GM04504 (cell line): ENCODE measurements at places on chromosomes 12 and 14.

GRCh38 chr14:98958632-98959031 lies 313.4 kb downstream of the BCL11B start:
- no peak for DNase-seq

DNA sequence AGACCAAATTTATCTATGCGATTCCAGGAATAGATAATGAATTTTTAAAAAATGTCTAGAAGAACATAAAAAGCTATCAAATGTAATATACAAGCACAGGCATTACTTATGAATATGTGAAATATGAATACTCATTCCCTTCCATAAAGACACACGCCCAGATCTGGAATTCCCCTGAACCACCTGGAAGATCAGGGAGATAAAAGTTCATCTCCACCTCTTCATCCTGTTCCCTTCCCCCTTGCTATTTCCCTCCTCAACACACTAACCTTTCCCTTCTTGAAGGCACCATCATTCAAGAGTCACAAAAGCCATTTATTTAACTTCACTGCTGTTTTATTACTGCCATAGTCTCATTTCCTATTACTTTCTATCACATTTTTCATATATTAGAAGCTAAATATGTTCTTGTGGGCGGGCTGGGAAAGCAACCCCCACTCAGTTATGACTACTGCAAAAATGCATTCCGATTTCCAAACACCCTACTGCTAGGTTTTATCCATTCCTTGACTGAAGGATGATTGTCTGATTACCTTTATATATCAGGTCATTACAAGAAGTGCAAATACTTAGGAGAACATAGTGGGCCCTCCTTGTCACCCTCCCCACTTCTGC lies 16.1 kb downstream of the FGD6 start:
- DNase-seq, result no peak

- no peak for DNase-seq
These were observed 123.5 kb downstream of the CAPZA3 start for GRCh38 chr12:18861287-18861858.

- DNase-seq, result no peak
These were observed 14.6 kb downstream of the ACTR6 start for GRCh38 chr12:100215209-100215608.

- no peak for DNase-seq
These were observed 22.7 kb upstream of the MGST1 start for GRCh38 chr12:16324772-16325171.

- peak; percentile 48 for DNase-seq
These were observed 28.2 kb downstream of the PALS1 start for GRCh38 chr14:67269298-67270060.

- no peak for DNase-seq
These were observed 6.3 kb upstream of the STRAP start for GRCh38 chr12:15875863-15876262.

DNA sequence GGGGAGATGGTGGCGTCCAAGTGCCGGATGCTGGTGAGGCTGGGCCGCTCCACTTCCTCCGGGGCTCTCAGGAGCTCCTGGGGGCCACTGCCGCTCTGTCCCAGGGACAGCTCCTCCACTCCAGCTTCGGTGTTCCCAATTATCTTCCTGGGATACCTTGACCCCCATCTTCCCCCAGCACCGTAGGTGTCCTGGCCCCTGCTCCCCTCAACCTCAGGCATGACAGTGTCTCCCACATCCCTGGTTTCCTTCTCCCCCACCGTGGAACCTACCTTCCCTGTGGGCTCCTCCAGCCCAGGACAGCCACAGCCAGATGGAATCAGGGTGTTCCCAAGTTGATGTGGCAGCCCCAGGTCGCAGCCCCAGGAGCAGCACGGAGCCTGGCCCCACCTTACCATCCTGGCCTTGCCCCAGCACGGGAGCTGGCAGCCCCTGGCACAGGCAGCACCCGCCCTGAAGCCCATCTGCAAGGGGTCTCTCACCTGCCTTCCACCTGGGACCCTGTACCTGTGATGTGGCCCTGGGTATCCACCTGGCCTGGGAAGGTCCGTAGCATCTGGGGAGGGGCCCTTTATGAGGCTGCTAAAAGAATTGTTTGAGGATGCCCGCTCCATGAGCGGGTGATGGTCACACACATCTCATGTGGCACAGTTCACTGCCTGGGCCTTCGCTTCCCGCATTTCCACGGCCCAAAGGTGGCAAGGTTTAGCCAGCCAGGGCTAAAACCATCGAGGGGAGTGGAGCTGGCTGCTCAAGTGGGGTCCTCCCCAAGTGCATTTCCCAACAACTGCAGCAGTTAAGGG lies 4.1 kb downstream of the TMEM121 start:
- DNase-seq, result no peak

DNA sequence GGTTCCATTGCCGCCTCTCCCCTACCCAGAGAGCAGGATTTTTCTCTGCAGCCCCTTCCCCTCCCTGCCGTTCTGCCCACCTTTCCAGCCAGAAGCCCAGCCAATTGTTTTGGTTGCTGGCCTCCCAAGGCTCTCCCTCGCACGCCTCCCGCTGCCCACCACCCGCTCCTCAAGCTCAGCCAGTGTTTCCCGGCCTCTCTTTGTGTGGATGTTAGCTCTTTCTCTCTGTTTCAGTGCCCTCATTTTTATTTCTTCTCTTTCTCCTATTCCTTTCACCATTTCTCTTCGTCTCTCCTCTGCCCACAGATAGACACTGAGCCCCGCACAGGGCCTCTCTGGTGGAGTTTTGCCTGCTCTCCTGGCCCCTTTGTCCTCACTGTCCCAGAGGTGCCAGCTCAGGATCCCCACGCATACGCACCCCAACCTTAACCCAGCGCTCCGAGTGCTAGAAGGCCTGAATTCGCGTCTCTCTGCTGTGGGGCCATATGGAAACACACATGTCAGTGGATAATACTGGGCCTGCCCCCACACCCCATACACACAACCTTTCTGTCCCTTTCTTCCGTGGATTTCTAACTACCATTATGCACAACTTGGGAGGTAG lies 54.9 kb downstream of the SMUG1 start:
- no peak for DNase-seq

DNA sequence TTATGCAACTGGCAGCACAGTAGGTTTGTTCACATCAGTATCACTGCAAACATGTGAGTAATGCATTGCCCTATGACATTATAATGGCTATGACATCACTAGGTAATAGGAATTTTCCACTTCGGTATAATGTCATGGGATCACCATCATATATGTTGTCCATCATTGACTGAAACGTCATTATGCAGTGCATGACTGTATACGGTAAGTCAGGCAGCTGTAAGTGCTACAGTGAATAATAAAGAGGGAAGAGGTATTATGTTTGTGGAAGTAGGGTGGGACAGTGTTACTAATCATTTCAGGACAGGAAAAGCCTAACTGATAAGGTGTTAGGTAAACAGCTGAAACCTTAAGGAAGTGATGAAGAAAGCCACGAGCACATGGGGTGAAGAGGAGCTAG lies 68.1 kb downstream of the ANO4 start:
- no peak for DNase-seq

DNA sequence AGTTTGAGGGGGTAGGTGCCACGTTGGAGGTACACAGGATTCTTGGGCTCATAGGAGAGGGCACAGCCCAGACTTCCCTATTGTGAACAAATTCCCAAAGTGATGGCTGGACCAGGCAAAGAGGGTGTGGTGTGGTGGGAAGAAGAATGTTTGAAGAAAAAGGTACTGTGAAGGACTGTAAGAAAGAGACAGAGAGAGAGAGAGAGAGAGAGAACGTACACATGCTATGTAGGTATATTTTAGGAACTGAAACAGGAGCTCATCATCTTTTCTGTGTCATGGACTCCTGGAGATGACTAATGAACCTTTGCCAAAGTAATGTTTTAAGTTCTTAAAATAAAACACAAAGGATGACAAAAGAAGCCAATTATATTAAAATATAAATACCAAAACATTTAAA lies 24.5 kb downstream of the SLC17A8 start:
- no peak for DNase-seq

- no peak for DNase-seq
These were observed 12.2 kb upstream of the PPP1R13B start for GRCh38 chr14:103859416-103860202.

DNA sequence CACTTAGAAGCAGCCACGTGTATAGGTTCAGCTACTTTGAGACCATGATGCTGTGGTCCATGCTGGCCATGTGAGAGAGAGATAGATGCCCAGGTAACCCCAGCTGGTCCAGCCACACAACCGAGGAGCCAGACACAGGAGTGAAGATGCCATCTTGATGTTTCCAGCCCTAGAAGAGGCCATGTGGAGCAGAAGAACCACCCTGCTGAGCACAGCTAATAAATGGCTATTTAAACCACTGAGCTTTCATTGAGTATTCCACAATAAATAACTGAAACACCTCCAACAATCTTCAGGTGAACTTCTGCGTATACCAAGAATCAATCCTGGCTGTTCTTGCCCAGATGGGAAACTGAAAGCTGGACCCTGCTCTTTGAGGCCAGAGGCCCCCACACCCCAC lies 84.0 kb upstream of the GSC start:
- DNase-seq, result no peak

DNA sequence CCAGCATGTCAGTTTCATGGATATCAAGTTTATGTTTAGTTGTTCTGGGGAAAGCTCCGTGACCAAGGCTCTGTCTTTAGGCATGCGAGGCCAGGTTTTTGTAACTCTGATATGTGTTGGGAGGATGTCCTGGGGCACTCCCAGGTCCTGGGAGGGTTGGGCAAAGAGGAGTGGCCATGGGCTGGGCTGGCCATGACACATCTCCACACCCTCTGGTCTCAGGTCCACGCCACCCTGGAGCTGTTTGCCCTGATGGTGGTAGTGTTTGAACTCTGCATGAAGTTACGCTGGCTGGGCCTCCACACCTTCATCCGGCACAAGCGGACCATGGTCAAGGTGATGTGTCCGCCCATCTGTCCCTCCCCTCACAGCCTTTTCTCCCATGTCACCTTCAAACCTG lies 46.4 kb downstream of the TPCN1 start:
- DNase-seq, result no peak

- no peak for DNase-seq
These were observed 117.4 kb downstream of the TGFB3 start for GRCh38 chr14:75864352-75864751.

- no peak for DNase-seq
These were observed 158.5 kb upstream of the PLEKHG7 start for GRCh38 chr12:92544322-92544721.

DNA sequence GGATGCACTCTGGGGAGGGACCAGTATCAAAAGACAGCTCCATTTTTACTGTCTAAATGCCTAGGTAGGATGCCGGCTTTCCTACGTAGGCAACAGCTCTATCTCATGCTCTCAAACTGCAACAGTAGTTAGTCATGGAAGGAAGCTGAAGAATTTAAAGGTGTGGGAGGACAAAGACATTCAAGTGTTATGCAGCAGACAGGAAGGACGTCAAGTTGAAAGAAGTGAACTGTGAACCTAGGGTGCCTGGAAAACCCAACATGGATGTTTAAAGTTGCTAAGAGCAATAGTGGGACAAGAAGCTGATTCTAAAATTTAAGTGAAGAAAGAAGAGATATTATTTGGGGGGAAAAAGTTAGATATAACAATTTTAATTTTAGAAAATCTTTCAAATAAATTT lies 5.9 kb downstream of the SEC23A start:
- DNase-seq, result no peak

- no peak for DNase-seq
These were observed 2.3 kb downstream of the POLR3B start for GRCh38 chr12:106359646-106360399.
